K562 (cell line): ENCODE measurements at places on chromosomes 5 and 9. TPM values are rescaled to one million over a fixed set of nuclear protein-coding genes. Genes with fewer than 3 reads are reported as not detected.

DNA sequence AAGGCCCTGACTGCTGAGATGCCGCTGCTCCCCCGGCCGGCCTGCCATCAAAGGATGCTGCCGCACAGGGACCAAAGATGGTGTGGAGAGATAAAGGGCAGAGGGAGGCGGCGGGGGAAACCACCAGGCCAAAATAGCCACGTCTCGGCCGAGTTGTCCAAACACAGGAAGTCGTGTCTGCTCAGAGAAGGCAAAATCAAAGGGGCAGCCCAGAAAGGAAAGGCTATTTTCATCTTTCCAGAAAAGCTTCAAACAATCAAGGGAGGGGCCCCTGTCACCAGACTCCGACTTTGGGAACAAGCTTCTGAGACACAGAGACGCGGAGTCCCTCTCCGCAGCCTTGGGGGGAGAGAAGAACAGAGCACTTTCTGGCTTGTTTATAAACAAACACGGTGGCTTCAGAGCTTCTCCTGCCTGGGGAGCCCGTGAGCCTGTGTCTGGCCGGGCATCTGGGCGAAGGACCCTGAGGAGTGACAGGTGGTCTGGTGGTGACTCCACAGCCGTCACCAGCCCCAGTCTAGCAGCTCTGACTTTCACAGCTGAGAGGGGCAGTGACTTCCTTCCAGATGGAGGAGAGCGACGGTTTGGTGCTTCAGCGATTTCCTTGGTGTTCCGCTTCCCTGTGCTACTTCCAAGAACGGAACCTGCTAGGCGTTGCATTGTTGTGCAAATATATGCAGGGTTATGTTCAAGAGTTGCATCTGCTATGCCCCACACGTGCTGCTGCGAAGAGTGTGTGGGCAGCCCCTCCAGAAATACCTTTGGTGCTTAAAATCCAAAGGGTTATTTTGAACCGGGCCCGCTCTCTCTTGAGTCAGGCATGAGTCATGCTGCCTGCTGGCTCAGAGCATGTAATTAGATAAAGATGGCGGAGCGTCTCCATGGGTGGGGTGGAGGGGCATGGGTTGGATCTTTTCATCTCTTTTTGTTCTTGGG, 24.0 kb downstream of the ADAMTSL2 start:
- peak; percentile 75 for DNase-seq

GRCh38 chr9:38042626-38043357, 26.2 kb downstream of the SHB start:
- DNase-seq: no peak

DNA sequence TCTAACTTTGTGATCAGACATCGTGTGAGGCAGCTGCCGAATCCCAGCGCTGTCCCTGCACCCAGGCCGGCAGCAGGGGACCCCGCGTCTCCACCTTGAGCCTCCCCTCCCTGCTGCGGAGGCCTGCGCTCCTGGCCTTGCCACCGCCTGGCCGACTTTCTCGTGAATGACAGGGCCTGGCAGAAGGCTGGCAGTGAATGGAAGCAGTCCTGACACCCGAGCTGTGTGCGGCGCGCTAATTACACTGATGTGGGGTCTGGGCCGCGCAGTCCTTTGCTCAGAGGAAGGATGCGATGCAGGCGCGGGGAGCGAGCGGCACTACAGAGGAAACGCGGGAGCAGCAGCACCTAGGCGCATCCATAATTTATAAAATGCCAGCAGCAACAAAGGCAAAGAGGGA, 40.3 kb downstream of the POU4F3 start:
- no peak for DNase-seq

DNA sequence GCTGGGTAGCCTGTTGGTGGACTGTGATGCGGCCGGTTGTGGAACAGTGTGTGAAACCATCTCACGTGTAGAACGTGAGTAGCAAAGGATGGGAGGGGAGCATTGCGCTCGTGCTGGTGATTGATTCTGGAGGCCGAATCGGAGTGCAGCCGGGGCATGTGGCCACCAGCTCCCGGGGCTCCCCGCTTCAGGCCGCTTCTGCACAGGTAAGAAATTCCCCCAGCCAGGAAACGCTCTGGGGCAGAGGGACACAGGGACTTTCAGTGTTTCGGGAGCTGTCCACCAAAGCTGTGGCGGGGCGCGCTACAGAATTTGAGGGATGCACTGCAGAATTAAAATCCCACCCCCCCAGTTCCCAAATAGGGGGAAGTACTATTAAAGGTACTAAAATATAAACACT, 41.9 kb downstream of the LAMC3 start:
- DNase-seq: peak; percentile 65

DNA sequence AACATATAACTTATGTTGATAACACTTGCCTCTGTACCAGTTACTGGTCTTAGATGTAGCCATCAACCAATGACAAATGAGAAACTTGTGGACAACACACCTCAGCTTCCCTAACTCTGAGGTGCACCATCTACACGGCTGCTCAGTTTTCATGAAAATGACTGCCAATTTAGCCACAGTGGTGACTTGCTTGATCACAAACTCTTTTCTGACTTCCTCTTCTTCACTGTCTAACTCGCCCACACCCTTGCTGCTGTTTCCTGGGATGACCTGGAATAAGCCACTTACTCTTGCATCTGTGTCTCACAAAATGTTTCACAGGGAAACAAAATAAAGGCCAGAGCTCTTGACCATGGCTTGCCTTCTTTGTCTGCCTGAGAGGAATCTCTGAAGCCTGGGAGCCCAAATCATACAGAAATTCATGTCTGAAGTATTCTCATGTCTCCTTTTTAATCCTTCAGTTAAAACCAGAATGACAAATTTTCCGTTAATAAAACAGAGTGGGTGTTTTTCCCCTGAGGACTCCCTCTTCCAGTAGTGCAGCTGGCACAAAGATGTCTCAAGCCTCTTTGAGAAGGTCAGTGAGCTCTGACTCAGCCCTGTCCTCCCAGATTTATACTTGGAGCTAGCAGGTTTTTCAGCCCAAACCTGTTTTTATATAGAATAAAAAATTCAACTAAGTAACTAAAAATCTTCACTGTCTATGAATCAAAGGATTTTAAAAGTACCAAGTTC, 126.5 kb upstream of the PAM start:
- no peak for DNase-seq

- no peak for DNase-seq
These were observed 5.8 kb upstream of the SPINK7 start for GRCh38 chr5:148306446-148306845.

The GMCL2 gene
- polyA plus RNA-seq: not detected in 2 replicates

The PCDHGA2 gene
- polyA plus RNA-seq: 0.18 and 0.27 TPM in 2 replicates
